ENCODE measurements at places on chromosomes 5 and 9. TPM values are rescaled to one million over a fixed set of nuclear protein-coding genes. Genes with fewer than 3 reads are reported as not detected.

DNA sequence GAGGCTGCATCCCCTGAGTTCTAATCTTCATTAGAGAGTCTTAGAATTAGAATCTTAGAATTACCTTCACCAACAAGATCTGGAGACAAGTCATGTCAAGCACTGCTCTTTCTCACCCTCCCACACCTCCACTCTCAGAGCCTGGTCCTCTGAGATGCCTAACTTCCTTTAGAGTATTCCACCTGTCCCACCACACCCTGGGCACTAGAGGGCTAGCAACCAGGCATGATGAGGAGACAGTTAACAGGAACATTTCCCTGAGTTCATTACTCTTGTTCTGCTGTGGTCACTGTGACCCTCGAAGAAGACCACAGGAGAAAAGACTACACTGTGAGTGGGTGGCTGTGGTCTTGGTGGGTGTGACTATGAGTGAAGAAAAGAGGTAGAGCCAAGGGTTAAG lies 25.2 kb upstream of the MAP1B start:
- no peaks in the 10 kb centered on the region for H3K36me3 ChIP-seq
- H3K27ac ChIP-seq = no peak overlapping the region
- no peaks in the 10 kb centered on the region for H3K27me3 ChIP-seq
- H3K4me3 ChIP-seq = no peak overlapping the region
- H3K4me1 ChIP-seq = peaks cover 5% of the 10 kb centered on the region

DNA sequence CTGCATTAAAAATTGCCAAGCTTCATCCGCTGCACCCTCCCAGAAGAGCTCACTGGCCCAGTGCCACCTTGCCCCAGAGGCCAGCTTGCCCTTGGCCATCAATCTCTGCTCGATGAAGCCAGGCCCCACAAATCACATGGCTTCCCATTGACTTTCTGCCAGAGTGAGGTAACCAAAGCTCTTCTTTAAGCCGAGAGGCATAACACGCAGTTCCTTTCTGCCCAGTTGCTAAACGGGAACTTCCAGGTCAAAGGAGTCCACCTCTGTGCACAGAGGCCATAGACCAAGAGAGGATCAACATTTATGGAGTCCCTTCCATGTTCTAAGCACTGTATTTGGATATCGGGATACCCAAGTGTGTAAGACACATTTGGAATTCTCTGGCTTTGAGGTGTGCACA lies 208.8 kb downstream of the KIF4B start:
- H3K4me3 ChIP-seq = no peak overlapping the region
- no peaks in the 10 kb centered on the region for H3K4me1 ChIP-seq
- no peak overlapping the region for H3K27ac ChIP-seq
- DNase-seq = no peak
- H3K27me3 ChIP-seq = no peaks in the 10 kb centered on the region
- no peaks in the 10 kb centered on the region for H3K36me3 ChIP-seq

The ASPN gene
- total RNA-seq = 2.3 TPM

DNA sequence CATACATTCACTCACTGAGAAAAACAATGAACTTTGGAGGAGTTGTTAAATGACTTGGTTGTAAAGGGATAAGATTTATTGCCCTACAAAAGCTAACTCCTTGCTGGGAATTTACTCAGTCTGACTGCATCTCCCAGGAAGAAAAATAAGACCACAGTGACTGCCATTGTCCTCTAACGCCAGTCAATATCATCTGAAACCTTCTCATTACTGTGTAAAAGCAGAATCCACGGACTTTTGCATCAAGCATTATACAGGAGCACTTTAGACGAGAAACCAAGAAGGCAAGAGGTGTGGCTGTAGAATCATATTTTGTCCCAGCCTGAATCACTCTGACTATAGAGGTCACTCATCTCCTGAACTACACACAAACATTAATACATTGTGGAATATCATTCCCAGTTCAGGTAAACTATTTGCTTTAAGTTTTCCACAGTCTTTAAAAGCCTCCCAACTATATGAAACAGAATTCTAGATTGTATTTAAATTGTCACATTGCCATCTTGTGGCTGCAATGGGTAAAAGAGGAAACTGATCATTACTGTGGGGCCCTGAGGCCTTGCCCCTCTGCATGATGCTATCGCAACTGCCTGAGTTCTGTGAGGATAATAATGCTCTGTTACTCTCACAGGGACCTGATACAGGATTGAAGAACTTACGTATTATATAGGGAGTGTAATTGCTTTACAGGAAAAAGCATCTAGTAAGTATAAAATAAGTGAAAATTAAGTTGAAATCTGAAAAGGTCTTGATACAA lies 142.9 kb downstream of the SLCO4C1 start:
- no peak overlapping the region for H3K4me3 ChIP-seq
- H3K4me1 ChIP-seq = no peaks in the 10 kb centered on the region
- no peak for DNase-seq
- no peaks in the 10 kb centered on the region for H3K27me3 ChIP-seq
- H3K27ac ChIP-seq = no peak overlapping the region

The KLF4 gene
- 107 TPM for total RNA-seq

DNA sequence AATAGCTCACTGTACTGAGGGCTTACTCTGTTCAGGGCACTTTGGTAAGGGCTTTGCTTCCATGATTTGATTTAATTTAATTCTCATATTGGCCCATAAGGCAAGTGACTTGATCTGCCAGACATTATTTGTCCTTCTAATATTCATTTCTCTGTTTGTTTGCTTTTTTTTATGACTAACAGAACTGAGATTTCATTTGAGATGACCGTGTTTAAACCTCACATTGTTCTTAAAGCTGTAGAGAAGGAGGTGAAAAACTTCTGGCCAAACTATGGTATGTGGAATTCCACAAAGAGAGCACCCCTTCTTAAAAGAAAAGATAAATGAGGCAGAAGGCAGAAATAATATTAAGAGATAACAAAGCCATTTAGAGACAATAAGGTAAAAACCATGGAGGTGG lies 775.6 kb upstream of the ACO1 start:
- DNase-seq = no peak
- no peaks in the 10 kb centered on the region for H3K36me3 ChIP-seq
- no peak overlapping the region for H3K4me3 ChIP-seq
- no peaks in the 10 kb centered on the region for H3K4me1 ChIP-seq
- no peak overlapping the region for H3K27ac ChIP-seq

DNA sequence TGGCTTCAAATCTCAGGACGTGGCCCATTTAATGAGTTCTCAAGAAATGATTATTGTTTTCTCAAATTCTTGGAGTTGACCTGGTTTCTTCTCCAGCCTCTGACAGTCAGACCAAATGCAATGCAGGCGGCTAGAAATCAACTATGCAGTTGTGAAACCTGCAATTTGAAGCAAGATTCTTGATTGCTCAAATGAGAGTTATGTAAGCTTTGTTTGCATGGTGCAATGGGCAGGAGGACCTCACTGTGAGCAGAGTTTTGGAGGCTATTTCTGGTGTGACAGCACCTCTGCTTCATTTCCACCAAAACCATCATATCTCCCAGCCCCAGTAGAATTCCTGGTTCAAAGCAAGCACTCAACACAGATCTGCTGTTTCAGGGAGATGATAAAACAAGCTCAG lies 500.0 kb upstream of the KLF4 start:
- H3K4me3 ChIP-seq = no peak overlapping the region
- no peak for DNase-seq
- no peak overlapping the region for H3K27ac ChIP-seq
- no peaks in the 10 kb centered on the region for H3K27me3 ChIP-seq
- peaks cover 8% of the 10 kb centered on the region for H3K4me1 ChIP-seq
- H3K36me3 ChIP-seq = no peaks in the 10 kb centered on the region

DNA sequence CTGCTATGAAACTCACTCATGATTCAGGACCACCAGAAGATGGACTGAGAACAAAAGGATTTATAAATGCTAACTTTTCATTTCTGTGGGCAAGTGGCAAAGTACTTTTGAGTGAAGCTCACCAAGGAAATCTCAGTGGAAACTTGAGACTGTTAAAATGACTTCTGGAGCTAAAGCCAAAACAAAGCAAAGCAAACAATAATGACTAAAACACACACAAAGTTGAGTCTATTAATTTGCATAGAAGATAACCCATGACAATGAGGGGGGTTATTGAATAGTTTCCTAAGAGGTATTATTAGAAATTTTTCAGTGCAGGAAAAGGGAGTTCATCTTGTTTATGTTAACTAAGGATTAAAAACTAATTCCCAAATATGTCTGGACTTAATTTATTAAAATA lies 612.8 kb upstream of the FAM174A start:
- no peaks in the 10 kb centered on the region for H3K4me1 ChIP-seq
- DNase-seq = no peak
- H3K27me3 ChIP-seq = no peaks in the 10 kb centered on the region
- no peak overlapping the region for H3K27ac ChIP-seq

GRCh38 chr5:132459983-132460838 lies 30.4 kb downstream of the IRF1 start:
- H3K4me1 ChIP-seq = peaks cover 98% of the 10 kb centered on the region
- peak overlapping the region; percentile 90 for H3K27ac ChIP-seq
- H3K27me3 ChIP-seq = no peaks in the 10 kb centered on the region
- no peak overlapping the region for H3K4me3 ChIP-seq
- peak; percentile 76 for DNase-seq
- peaks cover 6% of the 10 kb centered on the region for H3K36me3 ChIP-seq
